Activated CD4-positive, alpha-beta T cell treated with anti-CD3 and anti-CD28 coated beads for 48 hours (primary cell): ENCODE measurements at places on chromosomes 16 and 17.

GRCh38 chr16:9090101-9090959 is 1.1 kb upstream of the HAPSTR1 start:
- DNase-seq = peak; percentile 68

DNA sequence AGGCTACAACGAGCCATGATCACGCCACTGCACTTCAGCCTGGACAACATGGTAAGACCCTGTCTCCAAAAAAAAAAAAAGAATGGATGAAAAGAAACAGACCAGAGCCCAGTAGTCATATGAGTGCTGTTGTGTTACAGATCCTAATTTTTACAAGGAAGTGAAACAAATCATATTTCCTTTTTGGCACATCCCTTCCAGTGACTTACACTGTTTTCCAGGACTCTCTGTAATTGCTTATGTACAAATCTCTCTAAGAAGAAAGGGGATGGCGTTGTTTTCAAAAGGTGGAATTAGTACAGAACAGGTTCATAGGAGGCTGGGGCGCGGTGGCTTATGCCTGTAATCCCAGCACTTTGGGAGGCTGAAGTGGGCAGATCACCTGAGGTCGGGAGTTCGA is 19.8 kb upstream of the ZNF594 start:
- DNase-seq = no peak

DNA sequence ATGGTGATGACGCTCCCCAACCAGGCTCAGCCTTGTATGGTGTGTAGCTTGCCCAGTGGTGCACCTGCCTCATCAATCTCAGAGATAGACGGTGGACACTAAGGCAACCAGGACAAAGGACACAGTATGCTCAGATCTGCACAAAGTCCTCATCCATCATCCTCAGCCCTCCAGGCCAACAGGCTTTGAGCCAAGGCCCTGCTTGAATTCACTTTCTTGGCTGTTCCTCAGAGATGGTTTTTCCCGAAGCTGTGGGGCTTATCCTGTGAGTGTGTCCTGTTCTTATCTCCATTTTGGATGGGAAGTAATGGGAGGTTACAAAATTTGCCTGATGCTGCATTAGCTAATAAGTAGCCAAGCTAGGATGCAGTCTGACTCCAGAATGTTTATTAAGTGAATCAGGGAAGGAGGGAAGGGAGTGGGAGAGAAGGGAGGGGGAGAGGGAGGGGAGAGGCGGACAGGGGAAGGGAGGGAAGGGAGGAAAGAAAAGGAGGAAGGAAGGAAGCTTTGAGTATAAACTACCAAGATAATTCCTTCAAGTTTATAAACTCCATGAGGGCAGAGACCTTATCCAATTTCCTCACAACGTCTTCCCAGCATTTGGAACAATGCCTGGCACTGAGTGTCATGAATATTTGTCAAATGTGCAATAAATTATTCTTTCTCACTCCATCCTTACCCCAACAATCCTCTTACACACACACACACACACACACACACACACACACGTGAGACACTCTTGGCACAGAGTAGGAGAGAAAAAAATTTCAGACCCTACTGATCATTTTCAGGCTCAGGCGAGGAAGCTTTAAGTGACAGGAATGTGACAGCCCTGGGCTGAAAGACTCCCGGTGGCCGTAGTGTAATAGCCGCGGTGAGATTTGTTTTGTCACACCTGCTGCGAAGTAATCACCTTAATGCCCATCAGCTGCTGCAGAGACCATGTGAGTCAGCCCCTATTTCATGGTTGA is 84.3 kb downstream of the BMERB1 start:
- DNase-seq = no peak

- DNase-seq = no peak
Measured at GRCh38 chr17:47982645-47983390, 11.9 kb downstream of the CDK5RAP3 start.
